COR-L47 (cell line): ENCODE measurements at places on chromosomes 13 and 19.

GRCh38 chr19:10501971-10502523, 1.1 kb downstream of the KEAP1 start:
- DNase-seq: peak; percentile 78

DNA sequence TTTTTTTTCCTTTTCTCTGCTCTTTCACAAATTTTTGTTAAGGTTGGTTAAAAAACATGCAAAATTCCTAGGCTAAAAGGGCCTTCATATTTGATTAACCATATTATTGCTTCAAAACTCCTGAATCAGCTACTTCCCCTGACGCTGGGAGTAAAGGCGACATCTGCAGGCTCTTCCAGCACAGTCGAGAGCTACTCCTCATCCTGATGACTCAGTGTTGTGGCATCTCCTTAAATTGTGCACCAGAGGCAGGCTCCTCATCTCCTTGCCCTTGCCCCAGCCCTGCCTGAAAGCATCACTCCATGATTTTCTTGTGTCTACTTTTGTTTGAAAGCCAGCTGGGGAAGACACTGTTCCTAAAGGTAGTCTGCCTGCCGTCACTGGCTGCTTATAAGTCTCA, 24.5 kb upstream of the SOX1 start:
- no peak for DNase-seq

GRCh38 chr13:36814465-36814864, 4.6 kb upstream of the RFXAP start:
- DNase-seq: no peak

GRCh38 chr13:113991676-113992179, 17.9 kb upstream of the C13orf46 start:
- no peak for DNase-seq

DNA sequence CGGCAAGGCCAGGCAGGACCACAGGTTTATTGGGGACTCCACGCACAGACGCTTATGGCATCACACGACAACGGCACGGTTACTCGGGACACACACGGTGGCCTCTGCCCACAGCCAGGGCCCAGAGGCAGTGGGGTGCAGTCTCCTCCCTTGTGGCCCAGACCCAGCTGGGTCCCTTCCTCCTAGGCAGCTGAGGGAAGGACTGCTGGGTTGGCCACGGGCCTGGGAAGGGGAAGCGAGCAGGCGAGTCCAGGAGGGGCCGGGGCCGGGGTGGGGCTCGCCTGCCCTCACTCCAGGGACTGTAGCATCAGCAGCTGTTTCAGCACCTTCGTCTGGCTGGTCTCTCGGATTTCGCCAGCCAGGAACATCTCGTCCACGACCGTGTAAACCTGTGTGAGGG, 12.5 kb downstream of the AP2S1 start:
- no peak for DNase-seq

DNA sequence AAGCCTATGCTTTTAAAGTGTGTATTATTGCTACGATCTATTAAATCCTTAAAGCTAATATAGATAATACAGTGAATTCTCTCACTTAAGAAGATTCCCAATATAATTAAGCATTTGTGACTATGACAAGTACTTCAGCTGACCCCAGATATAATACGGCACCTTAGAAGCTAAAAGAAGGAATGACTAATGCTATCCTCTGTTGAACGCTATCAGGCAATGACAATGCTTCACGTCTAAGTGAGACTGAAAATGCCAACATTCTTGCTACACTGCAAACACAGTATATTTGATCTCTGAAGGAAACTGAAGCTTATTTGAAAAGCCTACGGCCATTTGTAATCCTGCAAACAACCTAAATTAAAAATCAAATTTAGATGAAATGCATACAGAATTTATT, 19.7 kb downstream of the VWA8 start:
- no peak for DNase-seq

DNA sequence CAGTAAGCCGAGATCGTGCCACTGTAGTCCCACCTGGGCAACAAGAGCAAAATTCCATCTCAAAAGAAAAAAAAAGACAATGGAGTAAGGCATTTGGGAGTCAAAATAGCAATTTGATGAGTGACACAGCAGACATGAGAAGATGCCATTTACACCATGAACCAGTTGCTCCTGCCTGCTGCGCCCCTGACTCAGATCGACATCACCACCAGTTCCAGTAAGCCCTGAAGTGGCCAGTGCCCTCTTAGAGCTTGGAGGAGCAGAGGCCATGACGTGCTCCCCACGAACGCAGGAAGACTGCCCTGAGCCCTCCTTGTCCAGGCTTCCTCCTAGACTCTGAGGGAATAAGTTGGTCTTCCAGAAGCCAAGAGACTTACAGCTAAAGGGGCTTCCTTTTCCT, 339.2 kb downstream of the MYO16 start:
- no peak for DNase-seq

DNA sequence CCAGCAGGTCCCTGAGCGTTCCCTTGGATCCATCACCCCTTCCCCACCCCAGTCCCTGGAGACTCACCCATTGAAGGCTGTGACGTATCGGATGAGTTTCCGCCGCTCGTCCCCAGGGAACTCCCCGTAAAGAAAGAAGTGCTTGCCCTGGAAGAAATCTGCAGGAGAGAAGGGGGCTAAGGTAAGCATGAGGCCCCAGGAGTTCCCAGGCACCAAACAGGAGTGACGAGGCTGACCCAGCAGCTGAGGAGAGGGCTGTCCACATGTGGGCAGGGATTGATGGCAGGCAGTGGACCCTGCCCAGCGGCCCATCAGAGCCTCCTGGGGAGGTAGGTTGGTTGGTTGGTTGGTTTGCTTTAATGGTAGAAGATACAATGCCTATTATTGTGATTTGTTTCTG, 11.1 kb downstream of the ZNF575 start:
- no peak for DNase-seq

DNA sequence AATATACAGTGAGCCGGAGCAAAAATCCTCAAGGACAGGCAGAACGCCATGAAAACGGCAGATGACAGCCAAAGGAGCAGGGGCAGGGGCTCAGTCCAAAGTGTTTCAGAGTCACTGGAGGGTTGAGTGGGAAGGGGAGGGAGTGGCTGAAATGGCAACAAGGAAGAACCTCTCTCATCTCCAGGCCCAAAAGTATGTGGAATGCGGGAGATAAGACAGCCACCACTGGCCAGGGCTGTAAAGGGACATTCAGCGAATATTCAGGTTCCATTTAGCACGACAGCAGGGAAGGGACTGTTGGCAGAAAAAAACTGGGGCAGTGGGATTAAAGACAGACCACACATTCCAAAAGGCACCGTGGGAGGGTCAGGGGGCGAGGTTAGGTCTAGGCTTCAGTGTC, 48.4 kb downstream of the USPL1 start:
- no peak for DNase-seq

DNA sequence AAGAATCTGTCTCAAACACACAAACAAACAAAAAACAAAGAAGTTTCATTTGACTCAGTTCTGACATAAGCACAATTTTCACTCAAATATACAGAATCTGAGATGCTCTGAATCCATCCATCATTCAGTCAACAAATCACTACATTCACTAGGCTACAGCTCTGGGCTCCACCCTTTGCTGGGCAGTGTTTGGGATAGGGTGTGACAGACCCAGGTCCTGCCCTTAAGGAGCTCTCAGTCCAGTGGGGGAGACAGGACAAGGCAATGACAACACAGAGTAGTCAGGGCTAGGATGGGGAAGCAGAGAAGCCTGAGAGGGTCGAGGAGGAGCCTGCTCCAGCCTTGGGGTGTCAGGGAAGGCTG, 45.3 kb downstream of the SPTBN4 start:
- DNase-seq: no peak
